ENCODE measurements at places on chromosomes 2 and 18.

DNA sequence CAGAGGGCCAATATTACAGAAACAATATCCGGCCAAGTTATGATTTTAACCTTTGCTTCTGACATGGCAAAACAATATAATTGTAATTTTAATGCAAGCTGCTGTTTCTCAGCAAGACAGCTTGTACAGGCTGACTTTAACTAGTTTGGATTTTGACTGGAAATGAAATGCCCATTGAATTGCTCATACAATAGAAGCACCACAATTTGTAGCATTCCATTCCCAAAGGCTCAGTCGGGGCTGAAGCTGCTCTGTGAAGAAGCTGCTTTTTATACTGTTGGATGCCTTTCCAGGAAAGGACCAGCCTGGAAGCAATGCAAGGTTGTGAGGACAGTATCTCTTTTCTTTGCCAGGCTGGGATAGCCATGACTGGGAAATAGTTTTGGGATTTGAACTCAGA is 677.0 kb upstream of the FANCL start:
- DNase-seq = no peak

- DNase-seq = no peak
Observed at GRCh38 chr2:61396005-61396404, 74.9 kb downstream of the USP34 start.

DNA sequence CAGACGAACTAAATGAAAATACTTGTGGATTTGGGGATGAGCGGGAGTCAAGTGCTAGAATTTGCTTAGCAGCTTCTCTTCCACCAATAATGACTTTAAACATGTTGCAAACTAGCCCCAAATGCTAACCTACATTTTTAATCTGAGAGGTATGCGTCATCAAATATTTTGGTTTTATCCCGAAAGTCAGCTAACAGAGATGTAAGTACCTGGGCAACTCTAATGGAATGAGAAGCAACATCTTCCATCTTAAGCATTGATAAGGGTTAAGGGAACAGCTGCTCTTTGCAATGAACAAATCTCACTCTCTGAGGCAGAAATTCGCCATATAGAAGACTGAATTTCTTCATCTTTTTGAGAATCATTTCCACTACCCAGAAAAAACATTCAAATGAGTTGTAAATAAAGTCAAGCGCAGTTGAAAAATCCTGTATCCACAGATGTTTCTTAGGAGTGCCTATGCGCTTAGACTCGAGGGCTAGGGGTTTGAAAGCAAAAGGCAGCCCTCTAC is 926 bp upstream of the YPEL5 start:
- no peak for DNase-seq

DNA sequence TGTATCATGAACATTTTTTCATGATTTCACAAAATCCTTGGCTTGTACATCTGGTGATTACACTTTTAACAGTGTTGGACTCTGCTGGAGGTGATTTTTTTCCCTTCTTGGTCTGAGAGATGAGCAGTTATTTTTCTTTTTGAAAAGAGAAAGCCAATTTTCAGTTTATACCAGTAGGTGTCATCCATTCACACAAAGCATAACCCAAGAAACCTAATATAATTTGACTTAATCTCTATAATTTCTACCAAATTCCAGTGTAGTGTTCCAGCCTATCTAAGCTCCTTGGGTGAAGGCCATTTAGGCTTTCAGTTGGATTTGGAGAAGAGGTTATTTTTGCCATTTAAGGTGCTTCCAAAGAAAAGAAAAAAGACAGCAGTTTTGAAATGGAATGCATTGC is 7.7 kb upstream of the ICOS start:
- no peak for DNase-seq
